ENCODE measurements at places on chromosomes 3 and 15.

- no peak for DNase-seq
These were observed 22.6 kb upstream of the TNFAIP8L3 start for GRCh38 chr15:51117270-51117669.

DNA sequence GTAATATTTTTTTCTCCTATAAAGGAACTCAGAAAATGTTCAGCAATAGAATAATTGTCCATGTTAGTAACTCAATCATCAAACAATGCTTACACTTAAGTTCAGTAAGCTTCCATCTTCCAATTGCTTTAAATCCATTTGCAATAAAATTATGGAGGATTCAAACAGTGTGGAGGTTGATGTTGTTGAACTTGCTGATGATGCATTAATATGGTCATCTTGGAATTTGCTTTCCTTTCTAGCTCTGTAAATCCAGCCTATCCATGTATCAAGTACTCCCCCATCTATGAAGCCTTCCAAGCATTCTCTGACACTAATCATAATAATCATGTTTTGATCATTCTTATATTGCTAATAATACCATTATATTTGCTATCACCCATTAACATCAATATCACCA, 378.4 kb upstream of the CNTN3 start:
- no peak for DNase-seq

GRCh38 chr3:180624714-180625113, 22.8 kb downstream of the TTC14 start:
- DNase-seq = no peak

GRCh38 chr3:19688767-19689166, 245.2 kb downstream of the EFHB start:
- no peak for DNase-seq

DNA sequence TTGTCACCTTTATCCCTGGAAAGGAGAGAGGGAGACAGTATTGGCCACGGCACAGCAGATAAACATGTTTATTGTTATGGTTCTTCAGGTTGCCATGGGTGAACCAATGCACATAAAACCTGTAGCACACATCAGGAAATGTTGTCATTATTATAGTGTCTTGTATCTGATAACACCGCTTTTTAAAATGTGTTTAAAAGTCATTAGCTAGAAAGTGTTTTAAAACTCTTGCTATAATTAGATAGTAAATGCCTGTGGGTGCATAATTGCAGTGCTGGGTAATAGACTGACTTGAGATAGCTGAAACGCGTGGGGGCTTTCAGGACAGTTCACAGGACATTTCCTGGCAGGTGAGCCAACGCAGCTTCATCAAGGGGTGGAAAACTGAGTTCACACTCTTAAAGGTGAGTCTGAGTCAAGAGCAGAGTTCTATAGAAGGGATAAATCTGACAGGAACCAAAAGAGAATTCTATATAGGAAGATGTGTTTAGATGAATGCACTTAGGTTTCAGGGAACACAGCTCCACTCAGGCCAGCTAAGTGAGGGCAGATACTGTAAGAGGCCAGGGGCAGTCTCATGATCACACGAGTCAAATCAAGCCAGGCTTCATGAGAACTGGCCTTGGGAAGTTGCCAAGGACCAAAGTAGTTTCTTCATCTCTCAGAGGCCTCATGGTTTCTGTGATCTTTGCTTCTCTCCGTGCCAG, 35.6 kb upstream of the PPP4R2 start:
- DNase-seq = no peak

GRCh38 chr15:101723171-101723873, 951 bp downstream of the TARS3 start:
- DNase-seq = peak; percentile 20

GRCh38 chr3:116057400-116058006, 387.8 kb downstream of the LSAMP start:
- DNase-seq = no peak

GRCh38 chr3:74000725-74001124, 376.0 kb upstream of the PDZRN3 start:
- no peak for DNase-seq

- DNase-seq = no peak
These were observed 92.7 kb upstream of the BLM start for GRCh38 chr15:90624278-90624981.

GRCh38 chr15:31359702-31360111, 33.1 kb downstream of the KLF13 start:
- no peak for DNase-seq

GRCh38 chr3:177426878-177427495, 229.7 kb upstream of the TBL1XR1 start:
- DNase-seq = no peak

DNA sequence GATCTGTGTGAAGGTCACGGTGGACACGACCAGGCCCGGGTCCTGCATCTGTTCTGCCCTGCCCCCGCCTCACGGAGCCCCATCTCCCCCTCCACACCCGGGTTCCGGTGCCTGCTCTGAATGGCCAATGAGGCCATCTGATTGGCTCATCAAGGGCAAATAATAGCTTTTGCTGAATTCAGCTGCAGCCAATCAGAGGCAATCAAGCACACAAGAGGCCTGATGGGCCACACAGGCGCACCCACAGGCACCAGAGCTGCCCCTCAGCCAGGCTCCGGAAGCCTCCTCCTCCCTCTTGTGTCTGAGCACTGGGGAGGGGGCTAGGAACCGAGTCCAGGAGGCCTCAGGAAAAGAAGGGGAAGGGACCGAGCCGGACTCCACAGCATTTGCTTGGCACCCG, 49.5 kb downstream of the CACNA2D2 start:
- no peak for DNase-seq

- DNase-seq = no peak
These were observed 4.7 kb downstream of the SLC51A start for GRCh38 chr3:196220991-196221390.

- DNase-seq = no peak
These were observed 171.5 kb downstream of the LRTM1 start for GRCh38 chr3:54756330-54756731.

DNA sequence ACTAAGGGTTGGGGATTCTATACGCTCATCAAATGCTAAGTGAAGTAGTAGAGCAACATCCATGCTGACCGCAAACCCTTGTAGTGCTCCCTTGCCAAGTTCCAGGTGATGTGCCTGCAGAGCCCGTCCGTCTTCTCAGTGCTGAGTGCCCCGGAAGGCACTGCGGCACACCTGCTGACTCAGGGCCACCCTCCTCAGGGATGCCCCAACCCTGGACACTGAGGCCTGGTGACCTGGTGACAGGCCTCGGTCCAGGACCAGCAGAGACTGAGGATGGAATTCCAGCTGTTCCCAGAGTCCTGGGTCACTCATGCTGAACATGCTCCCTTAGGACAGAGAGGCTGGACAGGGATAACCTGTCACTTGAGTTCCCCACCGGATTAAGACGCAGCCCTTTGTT, 422.5 kb downstream of the OCA2 start:
- no peak for DNase-seq

GRCh38 chr3:172573422-172573821, 50.2 kb upstream of the TNFSF10 start:
- DNase-seq = no peak

DNA sequence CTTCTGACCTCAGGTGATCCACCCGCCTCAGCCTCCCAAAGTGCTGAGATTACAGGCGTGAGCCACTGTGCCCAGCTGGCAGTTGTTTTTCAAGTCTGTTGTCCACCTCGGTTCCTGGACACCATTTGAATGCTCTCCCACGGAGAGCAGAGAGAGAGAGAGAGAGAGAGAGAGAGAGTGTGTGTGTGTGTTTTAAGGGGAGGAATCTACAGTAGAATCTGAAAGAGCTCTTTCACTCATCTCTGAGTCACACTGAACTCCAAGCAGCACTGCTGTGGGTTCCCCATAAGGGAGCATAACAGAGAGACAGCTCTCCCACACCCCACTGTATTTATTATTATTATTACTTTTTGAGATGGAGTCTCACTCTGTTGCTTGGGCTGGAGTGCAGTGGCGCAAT, 156.6 kb downstream of the RPLP1 start:
- DNase-seq = no peak

GRCh38 chr3:182981038-182981380, 671 bp upstream of the DCUN1D1 start:
- DNase-seq = no peak

DNA sequence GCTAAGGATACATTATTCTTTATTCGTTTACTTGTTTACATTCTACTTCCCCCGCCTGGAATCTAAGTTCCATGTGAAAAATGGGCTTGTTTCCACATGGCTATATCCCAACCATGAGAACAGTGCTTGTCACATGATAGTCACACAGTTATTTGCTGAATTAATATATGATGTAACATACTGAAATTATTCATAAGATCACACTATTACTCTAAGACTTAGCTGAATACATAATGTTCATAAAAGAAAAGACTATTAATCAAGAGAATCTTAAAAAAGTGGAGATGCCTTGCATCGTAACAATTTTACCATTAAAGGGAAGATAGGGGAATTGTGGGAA, 6.5 kb downstream of the PBRM1 start:
- no peak for DNase-seq

DNA sequence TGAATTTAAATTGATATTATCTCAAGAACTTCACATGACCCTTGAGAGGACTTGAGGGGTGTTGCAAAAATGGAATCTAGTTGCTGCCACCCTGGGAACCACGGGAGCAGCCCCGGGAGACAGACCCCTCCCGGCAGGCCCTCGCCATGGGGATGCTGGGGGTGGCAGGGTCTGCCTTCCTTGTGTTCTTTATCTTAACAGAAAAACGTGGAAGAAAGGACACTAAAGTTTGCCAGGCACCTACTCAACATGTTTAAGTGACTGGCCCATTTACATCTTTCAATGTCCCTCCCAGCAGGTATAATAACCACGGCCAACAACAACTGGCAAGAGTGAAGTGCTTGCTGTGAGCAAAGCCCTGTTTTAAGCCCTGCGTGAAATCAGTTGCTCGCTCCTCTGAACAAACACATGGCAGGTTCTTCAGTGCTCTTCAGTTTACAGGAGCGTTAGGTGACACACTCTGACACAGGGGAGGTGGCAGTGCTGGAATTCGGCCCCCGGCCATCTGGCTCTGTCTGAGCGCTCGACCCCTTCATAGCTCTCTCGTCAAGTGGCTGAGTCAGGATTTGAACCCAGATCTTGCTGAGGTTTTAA, 112.5 kb downstream of the ASB7 start:
- no peak for DNase-seq

- DNase-seq = no peak
These were observed 30.6 kb downstream of the PSMD6 start for GRCh38 chr3:63992516-63993209.

DNA sequence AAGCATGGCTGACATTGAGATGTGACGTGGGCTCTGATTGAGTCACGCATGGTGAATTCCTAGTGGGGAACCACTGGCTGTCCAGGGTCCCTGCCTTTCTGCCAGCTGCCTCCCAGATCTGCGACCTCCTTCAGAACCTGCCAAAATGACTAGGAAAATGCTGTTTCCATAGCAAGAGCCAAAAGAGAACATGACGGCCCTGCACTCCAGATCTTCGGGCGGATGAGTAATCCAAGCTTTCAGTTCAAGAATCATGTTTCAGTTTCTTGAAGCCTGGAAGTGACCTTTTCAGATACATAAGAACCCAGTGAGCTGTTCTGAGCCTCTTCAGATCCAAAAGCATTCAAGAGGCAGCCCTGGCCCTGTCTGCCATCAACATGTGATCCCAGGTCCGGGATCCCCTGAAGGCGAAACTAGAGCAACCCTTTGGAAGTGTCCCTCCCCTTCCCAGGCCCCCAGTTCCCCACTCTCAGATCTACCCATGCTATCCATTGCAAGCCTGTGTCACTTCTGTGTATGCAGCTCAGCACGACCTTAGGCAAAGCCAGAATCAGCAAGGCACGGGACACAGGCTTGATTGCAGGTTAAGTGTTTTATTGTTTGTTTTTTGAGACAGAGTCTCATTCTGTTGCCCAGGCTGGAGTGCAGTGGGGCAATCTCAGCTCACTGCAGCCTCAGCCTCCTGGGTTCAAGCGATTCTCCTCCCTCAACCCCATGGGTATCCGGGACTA, 19.7 kb downstream of the ANKRD63 start:
- no peak for DNase-seq

GRCh38 chr15:45401665-45402161, 23.4 kb upstream of the GATM start:
- no peak for DNase-seq

- no peak for DNase-seq
These were observed 440.8 kb downstream of the PYDC2 start for GRCh38 chr3:191901741-191902140.

GRCh38 chr3:150912501-150912900, 7.3 kb upstream of the MINDY4B start:
- no peak for DNase-seq

DNA sequence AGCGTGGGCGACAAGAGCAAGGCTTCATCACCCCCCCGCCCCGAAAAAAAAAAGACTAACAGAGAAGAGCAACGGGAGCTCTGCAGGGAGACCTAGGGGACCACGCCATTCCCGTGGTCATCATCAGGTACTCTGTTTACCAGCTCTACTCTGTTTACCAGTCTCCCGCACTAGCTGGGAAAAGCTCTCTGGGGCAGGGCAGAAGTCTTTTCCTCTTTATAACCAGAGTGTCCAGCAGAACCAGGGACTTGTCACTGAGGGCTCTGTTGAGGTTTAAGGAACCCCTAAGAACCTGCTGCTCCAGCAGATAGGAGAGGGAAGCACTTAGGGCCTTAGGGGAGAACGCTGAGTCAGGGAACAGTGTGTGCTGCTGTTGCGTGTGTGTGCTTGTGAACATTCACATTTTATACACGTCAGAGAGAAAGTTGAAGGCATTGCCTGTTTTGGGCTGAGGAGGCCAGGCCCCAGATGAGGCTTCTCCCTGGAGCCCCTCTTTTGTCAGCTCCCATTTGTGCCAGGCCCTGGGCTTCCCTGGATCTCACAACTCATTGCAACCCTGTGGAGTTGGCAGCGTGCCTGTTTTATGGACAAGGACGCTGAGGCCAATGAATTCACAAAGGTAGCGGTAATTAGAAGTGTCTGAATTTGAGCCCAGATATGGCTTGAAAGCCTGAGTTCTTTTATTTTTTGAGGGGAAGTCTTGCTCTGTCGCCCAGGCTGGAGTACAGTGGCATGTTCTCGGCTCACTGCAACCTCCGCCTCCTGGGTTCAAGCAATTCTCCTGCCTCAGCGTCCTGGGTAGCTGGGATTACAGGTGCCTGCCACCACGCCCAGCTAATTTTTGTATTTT, 24.2 kb upstream of the ERICH6 start:
- no peak for DNase-seq

DNA sequence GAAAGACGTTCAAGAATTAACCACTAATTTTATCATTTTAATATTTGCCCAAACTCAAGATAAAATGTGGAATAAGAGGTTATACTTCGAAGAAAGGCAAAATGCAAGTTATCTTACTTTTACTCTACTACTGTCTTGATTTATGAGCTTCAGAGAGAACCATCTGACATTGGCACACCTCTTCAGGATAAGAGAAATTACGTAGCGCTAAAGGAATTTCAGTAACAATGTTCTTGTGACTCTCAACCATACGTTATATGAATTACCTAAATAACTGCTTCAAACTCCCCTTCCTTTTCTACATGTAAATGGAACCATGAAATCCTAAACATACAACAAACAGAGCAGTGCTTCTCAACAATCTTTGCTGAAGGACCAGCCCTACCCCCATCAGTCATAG, 96.8 kb downstream of the ZNF385D start:
- no peak for DNase-seq

GRCh38 chr3:9947025-9947995, 4.9 kb downstream of the PRRT3 start:
- no peak for DNase-seq
